ENCODE measurements at places on chromosomes 5 and 9.

DNA sequence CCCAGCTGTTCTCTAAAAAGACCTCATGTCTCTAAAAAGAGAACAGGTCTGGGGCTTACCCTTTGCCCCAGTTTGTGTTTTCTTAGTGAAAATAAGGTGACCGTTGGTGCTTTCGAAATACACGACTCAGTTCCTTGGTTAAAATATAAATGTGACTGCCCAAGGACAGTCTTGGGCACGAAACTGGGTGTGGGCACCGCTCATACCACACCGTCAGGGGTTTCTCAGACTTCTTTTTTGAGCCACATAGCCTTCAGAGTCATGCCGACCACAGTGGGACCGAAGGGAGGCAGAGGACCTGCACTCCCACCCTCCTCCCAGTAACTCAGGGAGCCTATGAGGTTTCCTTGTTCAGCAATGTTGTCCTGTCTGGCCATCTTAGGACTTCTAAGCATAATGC, 6.5 kb downstream of the SNX18 start:
- DNase-seq = no peak

GRCh38 chr5:59553992-59554391, 339.5 kb downstream of the PDE4D start:
- DNase-seq = no peak

DNA sequence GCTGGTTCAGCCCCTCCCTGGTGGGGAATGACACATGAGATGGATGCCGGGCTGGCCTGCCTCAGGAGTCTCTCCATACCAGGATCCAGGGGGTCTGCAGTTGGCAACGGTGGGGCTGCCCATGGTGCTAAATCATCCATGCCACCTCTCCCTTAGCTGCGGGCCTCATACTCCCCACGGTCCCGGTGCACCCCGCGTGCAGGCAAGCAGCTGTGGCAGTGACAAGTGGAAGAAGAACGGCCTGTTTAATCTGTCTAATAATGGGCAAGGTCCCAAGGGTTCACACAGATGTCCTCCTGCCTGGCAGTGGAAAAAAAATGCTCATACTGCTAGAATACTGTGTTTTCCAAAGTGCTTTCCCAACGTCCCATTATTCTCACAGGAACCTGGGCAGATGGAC, 196.9 kb upstream of the PANK3 start:
- DNase-seq = no peak

DNA sequence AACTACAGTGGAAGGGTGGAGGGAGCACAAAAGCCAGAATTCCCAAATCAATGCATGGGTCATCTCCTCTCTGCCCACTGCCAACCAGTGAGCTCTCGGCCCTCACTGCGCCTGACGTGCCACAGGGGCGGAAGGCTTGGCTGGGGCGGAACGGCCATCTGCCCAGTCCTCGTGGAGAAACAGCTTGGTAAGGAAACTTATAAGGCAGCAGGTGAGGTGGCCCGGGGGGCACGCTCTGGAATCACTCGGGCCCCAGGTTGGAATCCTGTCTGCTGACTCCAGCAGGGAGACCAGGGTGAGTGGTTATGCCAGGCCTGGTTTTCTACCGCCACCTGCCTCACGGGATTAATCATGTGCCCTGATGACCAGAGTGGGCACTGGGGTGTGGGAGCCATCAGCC, 52.3 kb downstream of the VAV2 start:
- DNase-seq = no peak

- DNase-seq = no peak
Measured at GRCh38 chr5:179404321-179405053, 59.2 kb upstream of the ADAMTS2 start.

DNA sequence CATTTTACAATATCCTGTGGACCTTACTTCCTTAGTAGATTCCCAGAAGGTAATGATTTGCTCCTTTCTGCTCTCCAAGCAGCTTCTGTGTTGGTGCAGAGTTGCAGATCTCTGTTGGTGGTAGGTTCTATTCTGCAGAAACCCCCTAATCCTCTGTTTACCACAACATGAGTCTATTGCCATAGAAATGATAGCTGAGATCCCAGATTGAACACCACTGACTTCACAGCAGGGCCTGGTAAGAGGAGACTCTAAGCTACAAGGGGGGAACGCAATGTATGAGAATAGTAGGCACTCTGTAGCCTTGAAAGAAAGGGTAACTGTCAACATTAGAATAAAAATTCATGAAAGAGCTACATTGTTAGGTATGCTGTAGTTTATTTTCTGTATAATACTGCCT, 59.5 kb downstream of the MUSK start:
- DNase-seq = no peak

DNA sequence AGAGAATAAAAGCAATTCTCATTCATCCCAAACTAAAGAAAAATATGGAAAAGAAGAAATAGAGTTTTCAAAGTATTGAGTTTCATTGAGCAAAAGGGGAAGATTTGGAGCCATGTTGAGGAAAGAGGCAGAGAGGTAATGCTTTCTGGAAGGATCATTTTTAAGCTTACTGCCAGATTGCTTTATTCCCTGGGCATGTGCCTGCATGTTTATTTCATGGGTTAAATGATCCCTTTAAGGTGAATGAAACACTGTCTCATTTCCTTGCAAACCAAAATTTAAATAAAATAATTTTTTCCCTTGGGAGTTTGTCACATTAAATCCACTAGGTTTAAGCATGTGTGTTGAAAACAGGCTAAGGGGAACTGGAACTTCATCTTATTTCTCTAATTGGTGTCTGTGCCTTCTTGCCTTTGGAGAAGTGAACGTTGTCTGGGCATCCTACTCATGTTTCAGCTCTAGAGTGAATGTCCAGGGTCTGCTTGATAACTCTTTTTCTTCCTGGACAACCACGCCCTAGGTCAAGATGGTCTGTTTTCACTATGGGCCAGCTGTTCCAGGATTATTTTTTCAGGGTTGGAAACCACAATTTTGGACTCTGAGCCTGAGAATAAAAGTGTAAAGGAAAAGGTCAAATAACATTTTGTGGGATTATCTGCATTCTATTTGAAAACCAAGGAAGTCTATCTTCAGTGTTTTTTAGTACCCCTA, 114.1 kb upstream of the ELL2 start:
- no peak for DNase-seq

DNA sequence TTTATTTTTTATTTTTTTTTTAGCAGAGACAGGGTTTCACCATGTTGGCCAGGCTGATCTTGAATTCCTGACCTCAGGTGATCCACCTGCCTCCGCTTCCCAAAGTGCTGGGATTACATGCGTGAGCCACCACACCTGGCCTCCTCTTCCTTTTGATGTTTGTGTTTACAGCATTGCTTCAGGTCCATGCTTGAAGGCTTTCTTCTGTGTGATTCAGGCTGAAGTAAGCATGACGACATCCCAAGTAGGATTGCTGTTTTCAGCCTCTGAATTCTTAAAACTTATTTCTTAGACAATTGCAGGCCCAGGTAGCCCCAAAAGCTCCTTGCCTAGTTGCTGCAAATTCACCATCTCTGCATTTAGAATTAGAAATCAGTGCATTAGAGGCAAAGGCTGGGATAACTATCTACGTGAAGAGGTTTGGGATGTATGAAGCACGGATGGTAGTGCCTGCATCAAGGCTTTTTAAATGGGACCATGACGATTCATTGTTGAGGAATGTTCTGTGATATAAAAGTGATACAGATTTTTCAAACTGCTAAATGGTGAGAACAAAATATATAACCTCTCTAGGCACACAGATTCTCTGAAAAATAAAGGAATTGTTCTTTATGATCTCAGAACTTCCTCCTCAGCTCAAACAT, 3.0 kb upstream of the ETF1 start:
- no peak for DNase-seq

GRCh38 chr5:34957321-34957720, 28.0 kb downstream of the DNAJC21 start:
- DNase-seq = no peak

DNA sequence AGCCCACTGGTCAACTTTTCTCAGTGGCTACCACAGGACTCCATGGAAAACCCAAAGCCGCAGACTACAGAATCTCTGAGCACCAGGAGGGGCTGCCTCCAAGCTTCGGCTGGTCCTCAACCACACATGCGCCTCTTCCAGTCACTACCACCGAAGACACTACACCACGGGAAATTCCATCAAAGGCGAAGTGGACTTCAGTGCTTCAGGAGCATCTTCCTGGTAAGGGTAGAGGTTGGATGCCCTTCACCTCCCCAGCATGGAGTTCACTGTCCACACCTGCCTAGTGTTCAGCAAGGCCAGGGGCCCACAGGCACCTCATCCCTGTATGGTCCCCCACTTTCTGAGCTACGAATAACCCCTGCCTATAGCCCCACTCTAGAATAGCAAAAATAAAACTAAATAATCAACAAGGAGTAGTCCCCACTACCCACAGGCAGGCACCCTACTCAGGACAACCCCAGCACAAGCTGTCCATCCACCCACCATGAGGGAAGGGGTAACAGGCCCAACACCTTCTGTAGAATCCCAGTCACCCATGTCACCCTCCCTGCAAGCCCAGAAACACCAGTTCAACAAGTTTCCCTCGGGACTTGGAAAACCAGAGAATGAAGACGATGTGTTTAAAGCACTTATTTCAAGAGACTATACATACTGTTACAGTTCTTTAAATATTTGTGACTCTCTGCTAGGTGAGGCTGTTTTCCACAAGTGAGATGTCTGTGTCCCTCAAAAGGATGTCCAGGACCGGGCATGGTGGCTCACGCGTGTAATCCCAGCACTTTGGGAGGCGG, 2.6 kb downstream of the VDAC1 start:
- DNase-seq = no peak

GRCh38 chr9:127825319-127826051, 22.8 kb downstream of the FPGS start:
- DNase-seq = no peak

DNA sequence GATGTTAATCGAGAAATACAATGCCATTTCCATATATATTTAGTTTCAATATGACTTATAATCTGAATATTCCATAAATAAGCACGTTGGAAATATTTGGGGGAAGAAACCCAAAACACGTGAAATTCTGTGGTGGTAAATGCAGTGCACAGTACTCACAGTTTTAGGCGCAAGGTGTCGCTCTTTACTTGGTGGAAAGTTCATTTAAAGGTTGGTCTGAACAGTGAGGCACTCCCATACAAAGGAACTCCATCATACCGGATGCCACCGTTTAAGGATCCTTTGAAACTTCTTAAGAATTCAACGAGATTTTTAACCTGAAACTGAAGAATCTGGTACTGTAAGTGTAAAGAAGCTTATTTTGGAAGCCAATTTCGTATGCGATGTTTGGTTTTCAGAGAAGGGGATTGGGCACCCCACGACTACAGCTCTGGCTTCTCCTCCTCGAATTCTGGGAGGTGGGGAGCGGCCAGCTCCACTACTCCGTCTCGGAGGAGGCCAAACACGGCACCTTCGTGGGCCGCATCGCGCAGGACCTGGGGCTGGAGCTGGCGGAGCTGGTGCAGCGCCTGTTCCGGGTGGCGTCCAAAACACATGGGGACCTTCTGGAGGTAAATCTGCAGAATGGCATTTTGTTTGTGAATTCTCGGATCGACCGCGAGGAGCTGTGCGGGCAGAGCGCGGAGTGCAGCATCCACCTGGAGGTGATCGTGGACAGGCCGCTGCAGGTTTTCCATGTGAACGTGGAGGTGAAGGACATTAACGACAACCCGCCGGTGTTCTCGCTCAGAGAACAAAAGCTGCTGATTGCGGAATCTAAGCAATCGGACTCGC, at the start of gene PCDHA11:
Gene PCDHA11 (plus strand): TSS at position 237 of the 834 bp plus-strand sequence. CDS start 147 bp downstream, at position 384.
- DNase-seq = no peak

DNA sequence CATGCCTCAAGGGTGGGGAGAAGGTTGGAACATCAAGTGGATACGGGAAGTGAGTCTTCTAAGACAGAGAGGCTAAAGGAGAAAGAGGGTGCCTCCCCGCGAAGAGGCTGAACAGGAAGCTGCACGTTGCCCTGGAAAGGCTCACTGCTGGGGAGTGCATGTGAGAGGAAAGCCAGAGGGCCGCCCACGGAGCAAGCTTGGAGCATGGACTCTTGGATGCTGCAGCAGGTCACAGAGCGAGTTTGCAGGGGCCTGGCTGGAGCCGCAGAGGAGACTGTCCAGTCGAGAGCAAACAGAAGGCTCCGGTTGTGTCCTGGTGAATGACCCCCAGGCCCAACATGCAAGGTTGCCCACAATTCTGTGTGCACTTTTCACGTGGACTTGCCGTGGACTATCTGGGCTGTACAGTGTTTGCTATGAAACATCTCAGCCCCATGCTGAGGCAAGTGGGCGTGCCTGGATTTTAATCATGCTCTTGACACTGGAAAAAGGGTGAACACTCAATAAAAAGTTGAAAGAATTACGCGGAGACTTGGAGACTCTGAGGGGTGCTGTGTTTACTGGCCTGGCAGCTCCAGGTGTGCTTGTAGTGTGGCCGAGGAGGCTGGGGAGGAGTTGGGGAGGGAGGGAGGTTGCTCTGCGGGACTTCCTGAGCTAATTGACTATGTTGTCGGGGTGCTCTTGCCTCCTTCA, 54.5 kb upstream of the GARNL3 start:
- DNase-seq = no peak

DNA sequence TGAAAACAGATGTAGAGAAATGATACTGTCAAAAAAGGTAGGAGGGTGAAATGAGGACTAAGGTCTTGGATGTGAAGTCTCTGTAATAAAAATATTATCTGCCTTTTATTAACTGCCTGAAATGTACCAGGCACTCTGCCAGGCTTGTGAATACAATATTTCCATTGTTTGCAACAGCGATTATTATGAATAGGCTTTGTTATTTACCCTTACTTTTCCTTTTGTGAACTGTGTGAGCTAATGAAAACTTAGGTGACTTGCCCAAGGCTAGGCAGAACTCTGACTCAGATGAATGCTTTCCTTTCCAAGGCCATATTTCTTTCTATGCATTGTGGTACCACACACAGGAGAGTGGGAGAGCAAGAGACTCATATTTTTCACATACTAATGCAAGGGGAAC, 204.1 kb downstream of the CDH12 start:
- no peak for DNase-seq

- no peak for DNase-seq
Measured at GRCh38 chr9:92525306-92525705, 10.5 kb downstream of the ECM2 start.

GRCh38 chr5:146366904-146367303, 28.3 kb downstream of the POU4F3 start:
- DNase-seq = no peak

- DNase-seq = no peak
Measured at GRCh38 chr5:134784241-134784920, 25.8 kb downstream of the DDX46 start.

- no peak for DNase-seq
Measured at GRCh38 chr5:136620016-136620419, 254.7 kb upstream of the TRPC7 start.

- no peak for DNase-seq
Measured at GRCh38 chr9:19698960-19699359, 89.9 kb downstream of the SLC24A2 start.

GRCh38 chr5:95177456-95177855, 107.4 kb downstream of the MCTP1 start:
- no peak for DNase-seq

GRCh38 chr5:113061846-113062780, 85.5 kb downstream of the DCP2 start:
- DNase-seq = no peak

GRCh38 chr5:116365006-116365496, 209.6 kb downstream of the SEMA6A start:
- no peak for DNase-seq

DNA sequence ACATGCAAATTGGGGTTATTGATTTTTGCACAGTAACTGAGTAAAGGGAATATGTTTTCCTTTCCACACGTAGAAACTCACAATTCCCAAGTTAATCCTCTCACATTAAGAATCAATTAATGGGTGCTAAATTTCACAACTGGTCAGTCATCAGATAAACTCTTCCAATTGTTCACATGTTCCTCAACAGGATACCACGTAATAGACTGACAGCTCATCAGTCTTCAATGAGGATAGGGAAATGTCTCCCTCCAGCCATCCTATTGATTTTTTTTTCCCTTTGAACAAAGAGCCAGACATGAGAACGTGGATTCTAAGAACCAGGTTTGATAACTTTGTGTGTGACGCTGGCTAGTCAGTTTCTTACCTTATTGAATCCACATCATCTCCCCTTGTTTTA, 768 bp upstream of the CER1 start:
- DNase-seq = no peak

All from activated CD4-positive, alpha-beta T cell treated with anti-CD3 and anti-CD28 coated beads for 48 hours (primary cell).